Activated B cell treated with CpG ODN at 0.5 μM for 24 hours (primary cell): ENCODE measurements at places on chromosomes 11 and 22. TPM values are rescaled to one million over a fixed set of nuclear protein-coding genes. Genes with fewer than 3 reads are reported as not detected.
A peak's percentile ranks its signal among the peaks of the same experiment; 100 is the strongest.

- H3K27me3 ChIP-seq = no peaks in the 10 kb centered on the region
- no peaks in the 10 kb centered on the region for H3K36me3 ChIP-seq
- peaks cover 73% of the 10 kb centered on the region for H3K4me1 ChIP-seq
- peak within 1 kb of the TSS; percentile 48 for H3K4me3 ChIP-seq
- H3K27ac ChIP-seq = peak within 1 kb of the TSS; percentile 94
These were observed at the start of gene APOBEC3H for GRCh38 chr22:39097098-39098020. Gene APOBEC3H, plus strand, starts transcription at chr22:39097244. Its CDS starts 3,035 bp downstream, at chr22:39100279.

DNA sequence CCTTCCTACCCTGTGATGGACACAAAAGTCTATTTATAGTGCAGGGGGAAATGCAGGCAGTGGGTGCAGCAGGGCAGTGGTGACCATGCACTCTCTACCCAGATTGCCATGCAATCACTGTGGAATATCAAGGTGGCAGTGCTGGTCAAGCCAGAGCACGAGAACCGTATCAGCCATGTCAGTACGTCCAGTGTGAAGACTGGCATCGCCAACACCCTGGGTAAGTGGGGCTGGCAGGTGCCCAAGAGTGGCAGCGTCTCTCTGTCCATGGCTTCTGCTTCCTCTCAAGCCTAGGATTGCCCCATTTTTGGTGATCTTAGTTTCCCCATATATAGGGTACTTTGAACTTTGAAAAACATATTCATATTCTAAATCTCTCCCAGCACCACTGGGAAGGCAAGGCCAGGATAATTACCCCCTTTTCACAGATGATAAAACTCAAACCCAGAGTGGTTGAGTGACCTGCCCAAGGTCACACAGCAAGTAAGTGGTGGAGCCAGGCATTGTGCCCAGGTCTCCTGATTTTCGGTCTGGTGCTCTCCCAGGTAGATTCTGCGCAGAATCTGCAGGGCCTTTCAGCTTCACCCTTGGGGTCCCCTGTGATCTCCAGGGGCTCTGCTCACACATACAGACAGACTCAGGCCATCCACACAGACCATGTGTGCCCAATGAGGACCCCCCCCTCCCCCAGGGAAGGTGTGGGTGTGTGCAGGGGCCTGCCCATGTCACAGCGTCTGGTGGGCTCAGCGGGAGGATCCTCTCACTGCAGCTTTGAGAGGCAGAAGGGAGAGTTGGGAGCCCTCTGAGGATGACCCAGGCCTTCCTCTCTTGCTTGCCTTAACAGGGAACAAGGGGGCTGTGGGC is 7.1 kb downstream of the INPPL1 start:
- H3K4me3 ChIP-seq = no peak overlapping the region
- peaks cover 21% of the 10 kb centered on the region for H3K4me1 ChIP-seq
- peaks cover 79% of the 10 kb centered on the region for H3K36me3 ChIP-seq

DNA sequence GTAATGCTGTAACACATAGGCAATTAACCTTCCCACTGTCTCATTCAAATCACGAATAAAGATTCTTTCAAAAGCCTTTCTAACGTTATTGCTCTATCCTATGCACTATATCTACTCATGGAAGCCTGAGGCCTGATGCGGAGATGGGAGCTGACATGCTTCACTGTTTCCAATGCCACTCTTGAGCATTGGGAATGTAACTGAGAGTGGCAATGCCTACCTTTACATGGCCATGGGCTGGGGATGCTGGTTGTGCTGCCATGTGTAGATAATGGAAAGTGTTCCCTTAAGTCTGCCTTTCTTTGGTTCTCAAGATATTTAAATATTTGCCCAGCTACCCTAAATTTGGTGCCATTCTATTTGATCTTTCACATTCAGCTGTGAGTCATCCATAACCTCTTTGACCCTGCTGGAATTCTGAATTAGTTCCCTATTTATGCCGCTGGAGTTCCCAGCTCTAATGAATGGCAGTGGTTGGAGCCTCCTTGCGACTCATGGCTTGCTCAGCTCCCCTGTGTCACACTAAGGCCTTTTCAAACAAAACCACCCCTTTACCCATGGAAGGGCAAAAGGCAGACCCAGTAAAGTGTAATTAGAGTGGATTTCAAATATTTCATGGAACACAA is 21.4 kb upstream of the DKK3 start:
- DNase-seq = no peak
- H3K27ac ChIP-seq = no peak overlapping the region
- H3K27me3 ChIP-seq = peaks cover 31% of the 10 kb centered on the region
- H3K4me3 ChIP-seq = no peak overlapping the region
- no peaks in the 10 kb centered on the region for H3K4me1 ChIP-seq

GRCh38 chr11:84497981-84498411 is 1129.1 kb downstream of the DLG2 start:
- H3K4me1 ChIP-seq = peaks cover 5% of the 10 kb centered on the region
- H3K27ac ChIP-seq = no peak overlapping the region
- H3K27me3 ChIP-seq = no peaks in the 10 kb centered on the region
- H3K4me3 ChIP-seq = no peak overlapping the region
- no peaks in the 10 kb centered on the region for H3K36me3 ChIP-seq

GRCh38 chr11:30585125-30585891 is 845 bp downstream of the MPPED2 start:
- H3K27me3 ChIP-seq = peaks cover 48% of the 10 kb centered on the region
- DNase-seq = no peak
- H3K4me3 ChIP-seq = peak overlapping the region; percentile 61
- no peaks in the 10 kb centered on the region for H3K36me3 ChIP-seq
- no peak overlapping the region for H3K27ac ChIP-seq
- peaks cover 13% of the 10 kb centered on the region for H3K4me1 ChIP-seq

DNA sequence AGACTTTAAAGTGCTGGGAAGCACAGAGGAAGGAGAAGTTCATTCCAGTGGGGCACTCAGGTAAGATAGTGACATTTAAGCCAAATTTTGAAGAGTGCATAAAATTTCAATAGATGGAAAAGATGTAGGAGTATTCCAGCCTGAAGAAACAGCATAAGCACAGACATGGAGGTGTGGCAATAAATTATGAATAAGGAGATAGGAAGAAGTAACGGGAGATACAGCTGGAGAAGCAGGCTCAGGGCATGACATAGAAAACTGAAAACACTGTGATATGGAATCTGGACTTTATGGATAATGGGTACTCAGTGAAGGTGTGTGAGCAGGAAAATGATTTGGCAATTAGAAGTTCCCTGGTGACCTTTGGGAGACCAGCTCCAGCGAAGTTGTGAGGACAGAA is 33.3 kb downstream of the P4HA3 start:
- DNase-seq = no peak
- H3K4me1 ChIP-seq = no peaks in the 10 kb centered on the region
- H3K4me3 ChIP-seq = no peak overlapping the region
- H3K27me3 ChIP-seq = peaks cover 4% of the 10 kb centered on the region

DNA sequence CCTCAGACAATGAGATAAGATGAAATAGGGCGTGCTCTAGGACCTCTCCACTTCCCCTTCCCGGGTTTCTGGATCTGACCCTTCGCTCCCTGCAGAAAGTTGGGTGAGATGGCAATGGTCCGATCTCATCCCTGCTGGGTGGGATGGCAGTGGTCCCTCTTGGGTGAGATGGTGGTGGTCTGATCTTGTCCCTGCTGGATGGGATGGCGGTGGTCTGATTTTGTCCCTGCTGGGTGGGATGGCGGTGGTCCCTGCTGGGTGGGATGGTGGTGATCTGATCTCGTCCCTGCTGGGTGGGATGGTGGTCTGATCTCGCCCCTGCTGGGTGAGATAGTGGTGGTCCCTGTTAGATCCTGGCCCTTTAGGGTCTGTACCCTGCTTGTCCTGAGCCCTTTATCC is 21.3 kb downstream of the ST14 start:
- no peaks in the 10 kb centered on the region for H3K36me3 ChIP-seq
- DNase-seq = no peak
- H3K27ac ChIP-seq = peak overlapping the region; percentile 75
- peak overlapping the region; percentile 28 for H3K4me3 ChIP-seq

DNA sequence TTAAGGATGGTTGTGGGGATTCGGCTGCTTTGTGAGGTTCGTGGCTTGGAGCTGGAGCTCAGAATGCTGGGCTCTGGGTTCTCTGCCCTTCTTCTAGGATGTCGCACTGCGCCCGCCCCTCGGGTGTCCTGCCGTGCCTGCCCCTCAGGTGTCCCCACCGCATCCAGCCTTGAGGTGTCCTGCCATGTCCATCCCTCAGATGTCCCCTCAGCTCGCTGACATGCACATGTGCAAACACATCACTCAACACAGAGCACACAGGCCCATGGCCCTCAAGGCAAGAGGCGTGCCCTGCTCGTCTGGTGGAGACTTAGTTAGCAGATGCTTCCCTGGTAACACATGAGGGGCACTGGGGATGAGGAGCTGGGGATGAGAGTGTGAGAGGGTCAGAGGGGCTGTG is 359.3 kb downstream of the TBC1D22A start:
- H3K36me3 ChIP-seq = peaks cover 37% of the 10 kb centered on the region
- no peak overlapping the region for H3K4me3 ChIP-seq
- H3K27ac ChIP-seq = no peak overlapping the region
- no peak for DNase-seq
- H3K27me3 ChIP-seq = no peaks in the 10 kb centered on the region
- H3K4me1 ChIP-seq = peaks cover 3% of the 10 kb centered on the region

DNA sequence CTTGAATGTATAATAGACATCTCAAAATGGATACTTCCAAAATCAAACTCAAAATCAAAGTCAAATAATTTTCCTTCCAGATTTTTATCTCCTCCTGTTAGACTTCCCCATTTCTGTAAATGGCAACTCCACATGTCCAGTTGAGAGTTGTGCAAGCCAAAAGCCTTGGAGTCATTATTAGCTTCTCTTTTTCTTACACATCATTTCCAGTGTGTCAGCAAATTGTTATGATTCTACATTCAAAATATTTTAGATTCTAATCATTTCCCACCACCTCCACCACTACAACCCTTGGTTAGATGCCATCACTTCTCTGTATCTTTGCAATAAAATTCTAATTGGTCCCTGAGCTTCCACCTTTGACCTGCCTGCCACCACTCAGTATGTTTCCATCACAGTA is 155.7 kb downstream of the CNTN5 start:
- no peaks in the 10 kb centered on the region for H3K4me1 ChIP-seq
- no peak for DNase-seq
- no peaks in the 10 kb centered on the region for H3K27me3 ChIP-seq
- no peaks in the 10 kb centered on the region for H3K36me3 ChIP-seq
- H3K4me3 ChIP-seq = no peak overlapping the region
- no peak overlapping the region for H3K27ac ChIP-seq

The DRICH1 gene
- total RNA-seq = 0.64 and 1.5 TPM in 2 replicates

The MS4A6E gene
- total RNA-seq = not detected in 2 replicates

The CENPM gene
- 9.6 and 13.3 TPM in 2 replicates for total RNA-seq

The CCDC116 gene
- 1.0 and 1.2 TPM in 2 replicates for total RNA-seq

The TEAD1 gene
- 0.07 and 0.12 TPM in 2 replicates for total RNA-seq

The PHF21B gene
- not detected in 2 replicates for total RNA-seq
